Skeletal muscle cell (primary cell): ENCODE measurements at places on chromosomes 1 and 21.

DNA sequence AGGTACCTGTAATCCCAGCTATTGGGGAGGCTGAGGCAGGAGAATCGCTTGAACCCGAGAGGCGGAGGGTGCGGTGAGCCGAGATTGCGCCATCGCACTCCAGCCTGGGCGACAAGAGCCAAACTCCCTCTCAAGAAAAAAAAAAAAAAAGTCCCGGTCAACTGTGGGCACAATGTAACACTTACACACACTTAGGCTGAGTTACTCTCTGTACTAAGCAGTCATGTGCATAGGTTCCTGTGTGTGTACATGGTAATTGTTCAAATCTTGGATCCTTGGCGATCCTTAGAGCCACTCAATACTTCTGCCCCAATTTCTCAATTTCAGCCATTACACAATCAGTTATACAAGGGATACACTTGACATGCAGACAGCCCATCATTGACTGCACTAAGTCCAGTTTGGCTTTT lies 11.6 kb downstream of the SDCCAG8 start:
- DNase-seq = no peak

GRCh38 chr1:154695985-154696384 lies 88.0 kb upstream of the ADAR start:
- no peak for DNase-seq

DNA sequence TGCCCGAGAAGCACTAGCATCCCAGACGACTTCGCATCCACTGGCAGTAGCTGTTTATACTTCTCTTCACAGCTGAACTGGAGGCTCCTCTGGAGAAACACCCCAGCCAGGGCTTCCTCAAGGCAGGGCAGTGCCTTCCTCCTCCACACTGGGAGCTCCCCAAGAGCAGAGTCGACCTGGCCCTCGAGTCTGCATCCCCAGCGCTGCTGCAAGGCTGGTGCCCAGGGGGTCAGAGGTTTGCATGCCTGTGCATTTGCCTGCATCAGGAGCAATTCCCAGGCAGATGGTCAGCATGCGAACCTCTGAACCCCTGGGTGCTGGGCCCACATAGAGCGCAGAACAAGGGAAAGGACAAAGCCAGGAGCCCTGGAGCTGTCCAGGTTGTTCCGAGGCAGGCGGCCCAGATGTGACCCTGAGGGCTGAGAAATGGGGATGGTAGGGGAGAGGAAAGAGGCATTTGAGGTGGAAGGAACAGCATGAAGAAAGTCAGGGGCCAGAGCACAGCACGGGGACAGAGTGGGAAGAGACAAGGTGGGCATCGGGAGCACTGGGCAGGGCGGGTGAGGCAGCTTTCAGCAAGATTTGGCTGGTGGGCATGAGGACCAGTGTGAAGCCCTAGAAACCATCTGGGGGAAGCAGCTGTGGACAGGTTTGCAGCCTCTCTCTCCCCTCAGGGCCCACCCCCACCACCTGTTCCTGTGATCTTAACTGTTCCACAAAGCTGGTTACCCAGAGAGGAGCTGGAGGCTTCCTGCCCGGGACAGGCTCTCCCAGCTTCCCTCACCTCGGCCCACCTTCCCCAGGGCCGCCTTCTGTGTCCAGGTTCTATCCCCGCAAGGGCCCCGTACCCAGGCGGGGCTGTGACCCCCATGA lies 6.4 kb upstream of the S100A8 start:
- no peak for DNase-seq

GRCh38 chr1:204455831-204456145 lies 38.8 kb downstream of the PIK3C2B start:
- DNase-seq = no peak

- DNase-seq = no peak
Observed at GRCh38 chr1:10257851-10258250, 47.5 kb downstream of the KIF1B start.

DNA sequence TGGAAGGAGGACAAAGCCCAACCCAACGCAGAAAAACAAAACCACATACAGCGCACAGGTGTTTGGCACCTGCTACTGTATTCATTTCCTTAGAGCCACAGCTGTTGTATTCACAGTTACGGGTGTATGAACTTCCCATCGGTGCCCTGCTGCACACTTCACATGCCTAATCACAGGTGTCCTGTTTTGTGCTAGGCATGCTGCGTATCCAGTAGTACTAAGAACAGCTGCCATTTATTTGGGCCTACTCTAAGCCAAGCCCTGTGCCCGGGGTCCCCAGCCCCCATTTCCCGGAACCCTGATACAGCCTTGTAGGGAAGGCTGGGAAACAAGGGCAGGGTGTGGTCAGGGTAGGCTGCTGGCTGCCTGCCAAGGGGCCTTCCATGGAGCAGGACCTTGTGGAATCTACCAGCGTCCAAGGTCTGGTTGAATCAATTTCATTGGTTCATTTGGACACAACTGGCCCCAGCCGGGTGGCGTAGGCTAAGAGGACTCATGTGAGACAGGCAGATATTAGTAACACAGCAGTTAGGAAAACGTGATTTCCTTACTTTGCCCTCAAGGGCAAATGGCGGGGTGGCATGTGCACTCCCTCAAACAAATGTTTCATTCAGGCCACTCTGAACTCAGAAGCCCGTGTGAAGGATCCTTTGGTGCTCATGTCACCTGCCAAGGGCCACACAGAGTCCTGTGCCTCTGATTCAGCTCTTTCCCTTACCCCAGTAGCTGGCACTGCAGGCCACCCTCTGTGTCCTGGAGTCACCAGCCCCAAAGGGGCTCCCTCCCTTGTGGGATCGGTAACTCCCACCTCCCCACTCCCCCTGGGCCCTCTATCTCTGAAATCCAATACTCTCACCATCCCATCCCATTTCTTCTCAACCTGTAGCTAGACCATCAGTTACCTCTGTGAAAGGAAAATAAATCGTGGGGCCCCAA lies 986 bp upstream of the RNF186 start:
- DNase-seq = no peak

DNA sequence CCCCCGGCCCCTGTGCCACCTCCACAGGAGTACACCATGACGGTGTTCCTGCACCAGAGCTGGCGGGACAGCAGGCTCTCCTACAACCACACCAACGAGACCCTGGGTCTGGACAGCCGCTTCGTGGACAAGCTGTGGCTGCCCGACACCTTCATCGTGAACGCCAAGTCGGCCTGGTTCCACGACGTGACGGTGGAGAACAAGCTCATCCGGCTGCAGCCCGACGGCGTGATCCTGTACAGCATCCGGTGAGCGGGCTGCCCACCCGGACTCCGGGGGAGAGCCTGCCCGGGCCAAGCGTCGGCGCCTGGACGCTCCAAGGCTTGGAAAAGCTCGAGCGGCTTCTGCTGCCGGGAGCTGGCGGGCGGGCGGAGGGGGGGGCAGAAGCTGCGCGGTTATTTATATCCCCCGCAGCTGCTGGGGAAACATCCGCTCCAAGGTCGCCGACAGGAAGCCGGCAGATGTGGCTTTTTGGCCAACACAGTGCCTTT lies 6.4 kb downstream of the GABRD start:
- DNase-seq = no peak

DNA sequence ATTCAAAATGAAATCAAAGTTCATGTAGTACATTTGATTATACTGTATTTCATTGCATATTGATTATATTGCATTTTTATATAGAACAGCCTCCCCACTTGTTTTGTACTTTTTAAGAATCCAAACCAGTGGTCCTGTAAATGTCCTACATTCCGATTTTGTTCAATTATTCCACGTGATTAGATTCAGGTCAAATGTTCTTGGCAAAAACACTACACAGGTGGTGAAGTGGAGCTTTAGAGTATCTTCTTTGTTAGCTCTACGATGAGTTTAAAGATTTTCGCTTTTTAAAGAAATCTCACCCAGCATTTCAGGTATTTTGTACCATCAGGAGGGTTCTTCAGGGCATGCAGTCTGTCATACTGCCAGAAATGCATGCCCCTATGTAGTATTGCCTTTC lies 120.6 kb downstream of the TRIM33 start:
- no peak for DNase-seq

DNA sequence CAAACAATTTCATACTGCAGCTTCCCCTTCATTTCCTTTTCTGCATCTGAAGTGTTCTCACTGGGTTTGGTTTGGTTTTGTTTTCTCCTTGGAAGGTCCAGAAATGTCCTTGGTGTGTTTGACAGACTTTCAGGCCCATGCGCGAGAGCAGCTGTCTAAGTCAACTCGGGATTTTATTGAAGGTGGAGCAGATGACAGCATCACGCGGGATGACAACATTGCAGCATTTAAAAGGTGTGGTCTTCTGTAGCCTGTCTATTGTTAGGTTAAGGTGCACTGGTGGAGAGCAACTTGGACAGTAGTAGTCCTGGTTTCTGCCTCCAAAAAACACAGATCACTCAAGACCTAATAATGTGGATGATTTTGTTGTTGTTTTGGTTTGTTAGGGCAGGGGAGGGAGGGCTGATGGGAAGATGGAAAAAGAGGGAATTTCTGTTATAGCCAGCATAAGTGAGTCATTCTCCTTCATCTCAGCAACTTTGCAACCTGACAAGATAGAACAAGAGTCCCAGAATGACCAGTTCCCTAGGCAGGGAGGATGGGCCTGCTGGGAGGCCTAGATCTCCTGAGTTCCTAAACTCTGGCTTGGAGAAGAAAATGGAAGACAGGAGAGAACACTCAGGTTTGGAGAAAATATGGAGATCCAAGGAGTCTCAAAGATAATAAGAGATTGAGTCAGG lies 12.5 kb downstream of the HAO2 start:
- DNase-seq = no peak

- DNase-seq = no peak
Observed at GRCh38 chr1:113565621-113566020, 175.3 kb downstream of the MAGI3 start.

GRCh38 chr1:11281518-11282331 lies 8.7 kb downstream of the UBIAD1 start:
- peak; percentile 85 for DNase-seq

GRCh38 chr1:110605446-110605845 lies 712 bp downstream of the KCNA2 start:
- no peak for DNase-seq

- DNase-seq = no peak
Observed at GRCh38 chr1:14372526-14372925, 226.0 kb upstream of the KAZN start.
